ENCODE measurements at places on chromosomes 7 and 10.

DNA sequence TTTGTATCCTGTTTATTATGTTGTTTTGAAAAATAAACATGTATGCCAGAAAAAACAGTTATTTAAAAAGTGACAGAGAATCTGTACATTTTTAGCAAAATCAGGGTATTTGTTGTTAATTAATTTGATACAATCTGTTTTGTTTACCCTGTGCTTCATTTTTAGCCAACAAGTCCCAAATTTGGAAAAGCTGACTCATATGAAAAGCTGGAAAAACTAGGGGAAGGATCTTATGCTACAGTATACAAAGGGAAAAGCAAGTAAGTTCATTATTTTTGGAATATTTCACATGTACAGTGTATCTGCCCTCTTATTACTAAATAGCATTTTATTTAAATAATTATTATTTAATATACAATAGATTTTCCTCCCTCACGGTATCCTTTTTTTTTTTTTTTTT, 151.4 kb downstream of the CDK14 start:
- DNase-seq: no peak

- no peak for DNase-seq
These were observed 51.8 kb downstream of the RELN start for GRCh38 chr7:103937680-103938079.

- DNase-seq: no peak
These were observed 4.4 kb downstream of the SCART1 start for GRCh38 chr10:133458021-133458709.

DNA sequence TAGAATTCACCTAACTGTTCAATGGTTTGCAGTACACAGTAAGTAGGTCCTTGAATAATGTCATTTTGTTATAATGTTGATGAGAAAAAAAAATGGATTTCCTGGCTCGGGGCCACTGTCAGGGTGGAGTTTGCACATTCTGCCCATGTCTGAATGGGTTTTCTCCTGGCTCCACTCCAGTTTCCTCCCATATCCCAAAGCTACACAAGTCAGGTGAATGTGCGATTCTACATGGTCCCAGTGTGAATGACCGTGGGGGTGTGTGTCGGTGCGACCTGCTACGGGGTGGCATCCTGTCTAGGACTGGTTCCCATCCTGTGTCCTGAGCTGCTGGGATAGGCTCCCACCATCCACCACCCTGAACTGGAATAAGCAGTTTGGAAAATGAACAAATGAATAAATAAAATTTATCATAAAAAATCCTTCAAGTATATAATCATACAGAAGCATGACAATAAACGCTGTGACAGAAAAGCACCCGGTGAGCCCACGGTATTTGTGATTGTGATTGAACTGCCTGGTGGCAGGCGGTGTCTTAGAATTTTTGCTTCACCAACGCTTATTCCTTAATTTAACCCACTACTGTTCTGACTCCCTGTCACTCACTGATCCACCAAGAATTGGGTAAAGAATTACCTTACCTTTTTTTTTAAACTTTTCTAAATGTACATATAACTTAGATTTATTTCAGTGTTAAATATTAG, 114.1 kb downstream of the ICA1 start:
- no peak for DNase-seq

DNA sequence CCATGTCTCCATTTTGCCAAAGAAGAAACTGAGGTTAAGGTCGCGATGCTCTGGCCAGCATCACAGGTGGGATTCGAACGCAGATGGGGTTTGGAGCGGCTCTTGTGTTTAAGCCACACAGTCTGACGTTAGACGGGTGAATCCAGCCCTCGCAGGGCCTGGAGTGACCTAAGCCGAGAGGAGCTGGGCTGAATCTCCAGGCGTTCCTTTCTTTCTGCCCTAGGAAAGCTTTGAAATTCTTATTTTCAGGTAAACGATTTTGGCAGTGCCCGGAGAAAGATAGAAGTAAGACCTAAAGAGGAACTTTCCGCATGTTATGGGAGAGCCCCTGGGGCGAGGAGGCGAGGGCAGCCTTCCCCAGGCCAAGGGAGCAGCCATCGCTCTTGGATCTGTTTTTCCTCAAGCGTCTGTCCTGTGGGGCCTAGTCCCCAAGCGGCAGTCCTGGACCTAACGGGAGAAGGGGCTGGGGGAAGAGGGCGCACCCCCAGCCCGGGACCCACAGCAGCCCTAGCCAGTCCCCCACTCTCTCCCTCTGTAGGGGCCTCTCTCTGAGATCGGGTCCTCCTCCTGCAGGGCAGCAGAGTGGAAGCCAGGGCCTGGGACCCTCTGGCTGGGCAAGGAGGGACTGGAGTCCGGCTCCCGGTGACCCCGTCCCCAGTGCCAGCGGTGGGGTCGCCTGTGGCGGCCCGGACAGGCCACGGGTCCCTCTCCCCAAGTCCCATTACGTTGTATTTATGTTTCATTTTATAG, 8.9 kb upstream of the LBX1 start:
- DNase-seq: no peak

- DNase-seq: no peak
These were observed 20.7 kb downstream of the ADRB1 start for GRCh38 chr10:114064151-114065048.

DNA sequence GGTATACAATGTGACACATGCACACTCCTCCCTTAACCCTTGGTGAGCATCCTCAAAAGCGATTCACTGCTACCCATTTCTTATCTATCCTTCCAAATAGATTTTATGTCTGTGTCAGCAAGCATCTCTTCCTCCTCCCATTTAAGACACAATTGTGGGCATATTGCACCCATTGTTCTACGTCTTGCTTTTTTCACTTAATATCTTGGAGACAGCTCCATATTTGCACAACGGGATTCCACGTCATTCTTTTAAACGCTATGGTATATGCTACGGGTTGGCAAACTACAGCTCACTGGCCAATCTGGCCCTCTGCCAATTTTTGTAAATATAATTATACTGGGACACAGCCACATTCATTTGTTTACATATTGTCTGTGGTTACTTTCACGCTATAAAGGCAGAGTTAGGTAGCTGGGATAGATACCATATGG, 88.6 kb downstream of the RNF216 start:
- no peak for DNase-seq

DNA sequence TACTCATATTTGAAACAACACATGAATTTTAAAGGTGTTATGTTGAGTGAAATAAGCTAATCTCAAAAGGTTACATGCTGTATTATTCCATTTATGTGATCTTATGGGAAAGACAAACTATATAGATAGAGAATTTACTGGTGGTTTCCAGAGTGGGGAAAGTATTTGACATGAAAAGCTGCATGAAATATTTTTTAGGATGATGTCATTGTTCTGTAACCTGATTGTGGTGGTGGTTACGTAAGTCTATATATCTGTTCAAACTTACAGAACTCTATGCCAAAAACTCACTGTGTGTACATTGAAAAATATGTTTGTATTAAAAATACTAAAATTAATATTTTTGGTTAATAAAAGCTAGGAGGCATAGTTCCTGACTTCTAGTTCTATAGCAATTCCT, 453.0 kb downstream of the SORCS3 start:
- DNase-seq: no peak

DNA sequence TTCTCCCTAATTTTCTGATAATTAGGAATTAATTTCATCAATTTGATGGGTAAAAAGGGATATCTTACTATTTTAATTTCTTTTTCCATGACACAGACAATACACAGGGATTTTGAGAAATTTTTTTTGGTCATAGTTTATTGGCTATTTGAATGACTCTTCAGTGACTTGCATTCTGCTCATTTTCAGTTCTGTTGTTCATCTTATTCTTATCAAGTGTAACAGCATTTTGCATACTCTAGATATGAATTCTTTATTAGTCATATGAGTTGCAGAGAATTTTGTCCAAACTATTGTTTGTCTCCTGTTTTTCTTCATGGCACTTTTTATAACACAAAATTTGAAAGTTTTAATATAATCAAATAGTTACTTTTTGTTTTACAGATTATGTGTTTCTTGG, 41.7 kb downstream of the MKLN1 start:
- DNase-seq: no peak

DNA sequence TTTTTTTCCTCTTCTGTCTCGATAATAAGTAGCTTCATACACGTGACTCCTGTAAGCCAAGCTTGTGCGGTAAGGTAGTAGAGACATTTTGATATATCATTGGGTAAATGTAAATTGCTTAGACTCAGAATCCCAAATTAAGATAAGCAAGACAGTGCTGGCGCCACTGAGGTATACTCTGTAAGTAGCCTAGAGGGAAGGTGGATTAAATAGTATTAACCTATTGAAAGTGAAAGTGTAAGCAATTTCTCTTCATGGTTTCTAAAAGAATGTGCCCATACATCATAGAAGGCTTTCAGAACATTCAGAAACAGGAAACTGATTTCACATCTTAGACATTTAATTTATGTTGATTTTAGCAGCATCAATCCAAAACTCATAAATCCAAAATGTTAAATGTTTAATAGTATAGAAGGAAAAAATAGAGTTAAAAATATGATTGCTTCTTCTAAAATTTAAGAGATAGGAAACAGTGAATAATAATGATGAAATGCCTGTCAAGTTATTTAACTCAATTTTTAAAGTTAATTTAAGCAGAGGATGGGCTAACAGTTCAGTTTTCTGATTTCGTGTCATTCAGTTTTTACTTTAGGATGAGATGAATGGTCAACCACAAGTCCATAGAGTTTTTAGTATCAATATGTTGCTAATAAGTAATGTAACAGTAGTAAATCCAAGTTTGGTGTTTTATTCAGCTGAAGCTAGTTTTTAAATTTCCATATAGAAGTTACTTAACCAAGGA, 36.8 kb downstream of the LRRC72 start:
- DNase-seq: no peak

- DNase-seq: no peak
These were observed 6.8 kb upstream of the MUC12 start for GRCh38 chr7:100962537-100962936.

DNA sequence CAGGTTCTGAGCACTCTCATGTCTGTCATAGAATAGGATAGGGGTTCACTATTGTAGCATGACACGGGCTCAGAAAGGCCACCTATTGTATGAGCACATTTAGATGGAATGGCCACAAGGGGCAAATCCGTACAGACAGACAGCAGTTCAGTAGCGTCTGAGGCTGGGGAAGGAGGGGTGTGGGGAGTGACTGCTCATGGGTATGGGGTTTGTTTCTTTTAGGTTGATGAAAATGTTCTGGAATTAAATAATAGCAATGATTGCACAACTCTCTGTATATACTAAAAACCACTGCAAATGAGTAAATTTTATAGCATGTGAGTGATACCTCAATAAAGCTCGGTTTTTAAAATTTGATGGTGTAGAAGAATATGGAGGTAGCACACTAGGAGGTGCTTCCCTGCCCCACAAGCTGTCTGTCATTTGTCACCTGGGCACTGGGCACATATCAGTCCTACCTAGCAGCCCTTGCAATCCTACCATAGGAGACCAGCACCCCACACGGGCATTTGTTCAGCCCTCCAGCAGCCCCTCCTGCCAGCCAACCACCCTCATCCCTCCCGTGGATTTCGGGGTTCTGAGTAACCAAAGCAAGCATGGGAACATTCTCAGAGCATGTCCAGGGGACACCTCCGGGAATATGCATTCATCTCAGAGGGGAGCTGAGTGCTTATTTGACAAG, 35.2 kb downstream of the KCNMA1 start:
- peak; percentile 54 for DNase-seq

DNA sequence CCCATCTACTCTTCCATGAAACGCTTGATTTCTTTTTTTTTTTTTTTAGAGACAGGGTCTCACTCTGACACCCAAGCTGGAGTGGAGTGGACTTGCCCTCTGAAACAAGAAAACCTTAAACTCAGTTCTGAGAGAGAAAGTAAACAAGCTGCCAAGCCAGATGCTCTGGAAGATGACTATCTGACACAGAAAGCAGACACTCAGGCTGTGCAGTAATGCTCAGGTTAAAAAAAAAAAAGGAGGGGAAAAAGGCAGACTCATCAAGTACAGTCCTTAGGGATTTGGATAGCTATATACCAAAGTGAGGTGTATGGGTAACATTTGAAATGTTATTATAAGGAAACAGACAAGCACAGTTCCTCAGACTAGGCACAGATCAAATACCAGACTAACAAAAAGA, 80.5 kb downstream of the IDE start:
- DNase-seq: no peak

- DNase-seq: no peak
These were observed 51.0 kb downstream of the RALA start for GRCh38 chr7:39674406-39674805.

DNA sequence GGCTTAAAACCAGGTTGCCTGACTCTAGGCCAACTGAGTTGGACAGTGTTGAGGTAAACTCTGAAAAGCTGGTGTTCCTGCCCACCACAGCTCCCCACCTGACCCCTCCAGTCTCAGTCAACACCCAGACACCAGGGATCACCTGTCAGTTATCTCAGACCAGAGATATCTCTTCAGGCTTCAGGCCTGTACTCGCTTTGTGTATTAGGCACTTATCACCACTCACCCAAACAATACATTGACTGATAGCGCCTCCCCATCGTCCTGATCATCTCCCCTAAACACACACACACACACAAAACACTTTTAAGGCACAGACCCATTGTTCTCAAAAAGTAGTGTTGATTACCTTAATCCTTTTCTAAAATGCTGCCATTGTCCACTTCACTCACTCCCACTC, 111.5 kb downstream of the PLCE1 start:
- no peak for DNase-seq

- DNase-seq: no peak
These were observed 163.2 kb downstream of the EVX1 start for GRCh38 chr7:27405780-27406179.

GRCh38 chr10:93938140-93938539, 44.4 kb downstream of the SLC35G1 start:
- DNase-seq: no peak
